ENCODE measurements at places on chromosomes 3 and 15. TPM values are rescaled to one million over a fixed set of nuclear protein-coding genes. Genes with fewer than 3 reads are reported as not detected.

DNA sequence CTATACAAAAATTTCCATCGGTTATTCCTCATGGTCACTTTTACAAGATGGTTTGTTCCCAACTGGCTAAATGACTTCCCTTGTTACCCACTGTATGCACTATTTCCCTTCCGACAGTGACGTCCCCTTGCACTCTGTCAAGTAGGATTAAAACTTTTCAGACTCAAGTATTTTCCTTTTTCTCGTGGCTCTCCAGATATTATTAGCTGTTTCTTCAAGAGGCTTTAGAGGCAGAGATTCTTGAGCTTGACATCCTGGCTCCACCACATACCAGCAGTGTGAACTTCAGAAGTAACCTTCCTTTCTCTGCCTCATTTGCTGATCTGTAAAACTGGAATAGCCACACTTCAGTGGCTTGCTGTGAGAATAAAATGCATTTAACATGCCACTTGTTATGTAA is 14.0 kb downstream of the CSNK1G1 start:
- DNase-seq, result no peak

DNA sequence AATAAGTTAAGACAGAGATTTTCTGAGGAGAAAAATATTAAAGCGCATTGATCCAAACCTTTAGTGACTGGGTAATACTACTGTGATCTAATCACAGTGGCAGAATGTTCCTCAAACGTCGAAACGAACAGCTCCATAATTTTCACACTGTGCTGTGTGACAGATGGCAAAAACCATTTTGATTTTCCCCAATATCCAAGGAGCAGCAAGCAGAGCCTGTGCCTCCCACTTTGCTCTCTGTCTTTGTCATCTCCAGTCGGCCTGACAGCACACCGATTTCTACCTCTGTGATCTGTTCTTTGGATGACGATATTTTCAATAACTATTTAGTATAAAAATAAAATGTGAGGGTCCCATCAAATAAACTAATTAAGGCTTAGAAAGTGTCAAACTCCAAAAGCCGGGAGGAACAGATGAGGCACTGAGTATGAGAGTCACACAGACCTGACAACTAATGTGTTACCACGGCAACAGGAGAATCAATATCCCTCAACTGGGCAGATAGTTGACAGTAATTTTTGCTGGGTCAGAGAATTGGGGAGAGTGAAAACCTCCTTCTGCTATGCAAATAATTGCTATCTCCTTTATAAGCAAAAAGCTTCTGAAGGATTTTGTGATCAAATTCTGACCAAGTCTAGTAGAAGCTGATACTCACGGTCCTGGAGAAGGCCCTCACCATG is 489.1 kb upstream of the CFAP20DC start:
- no peak for DNase-seq

DNA sequence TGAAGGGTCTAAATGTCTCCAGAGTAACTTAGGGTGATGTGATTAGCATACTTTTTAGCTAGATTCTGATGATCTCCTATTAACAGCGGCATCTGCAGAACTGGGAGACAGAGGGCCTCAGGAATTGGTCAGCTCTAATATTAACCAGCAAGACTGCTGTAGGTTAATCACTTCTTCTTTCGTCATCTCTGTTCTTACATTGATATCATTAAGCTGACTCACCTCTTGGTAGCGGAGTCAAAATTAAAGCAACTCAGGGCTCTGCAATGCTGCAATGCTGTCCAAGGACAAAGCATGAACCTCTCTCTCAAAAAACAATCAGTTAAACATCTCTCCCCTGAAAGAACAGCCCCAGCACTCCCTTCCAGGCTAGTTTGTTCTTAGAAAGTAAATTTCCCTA is 57.5 kb upstream of the TRA2B start:
- DNase-seq, result no peak

DNA sequence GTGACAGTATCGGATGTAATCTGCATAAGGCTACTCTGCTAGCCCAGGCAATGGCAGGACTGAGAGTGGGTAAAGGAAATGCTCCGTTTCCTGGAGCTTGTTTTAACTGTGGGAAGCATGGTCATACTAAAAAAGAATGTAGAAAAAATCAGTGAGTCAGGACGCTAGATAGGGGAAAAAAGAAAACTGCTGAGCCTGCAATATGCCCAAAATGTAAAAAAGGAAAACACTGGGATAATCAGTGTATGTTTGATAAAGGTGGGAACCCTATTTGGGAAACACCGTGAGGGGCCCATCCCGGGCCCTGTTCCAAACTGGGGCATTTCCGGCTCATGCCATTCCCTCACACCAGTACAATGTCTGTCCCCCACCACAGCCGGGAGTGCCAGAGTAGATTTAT is 775.8 kb downstream of the ZPLD1 start:
- no peak for DNase-seq

JAGN1 gene
- 25.2 TPM for total RNA-seq

DNA sequence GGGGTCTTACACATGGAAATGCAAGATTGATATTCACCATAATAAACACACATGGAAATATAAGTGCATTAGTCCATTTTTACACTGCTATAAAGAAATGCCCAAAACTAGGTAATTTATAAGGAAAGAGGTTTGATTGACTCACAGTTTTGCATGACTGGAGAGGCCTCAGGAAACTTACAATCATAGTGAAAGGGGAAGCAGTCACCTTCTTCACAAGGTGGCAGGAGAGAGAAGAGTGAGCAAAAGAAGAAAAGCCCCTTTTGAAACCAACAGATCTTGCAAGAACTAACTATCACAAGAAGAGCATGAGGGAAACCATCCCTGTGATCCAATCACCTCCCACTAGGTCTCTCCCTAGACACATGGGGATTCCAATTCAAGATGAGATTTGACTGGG is 111.7 kb upstream of the TP63 start:
- no peak for DNase-seq

CASR gene
- 0.89 TPM for total RNA-seq

DNA sequence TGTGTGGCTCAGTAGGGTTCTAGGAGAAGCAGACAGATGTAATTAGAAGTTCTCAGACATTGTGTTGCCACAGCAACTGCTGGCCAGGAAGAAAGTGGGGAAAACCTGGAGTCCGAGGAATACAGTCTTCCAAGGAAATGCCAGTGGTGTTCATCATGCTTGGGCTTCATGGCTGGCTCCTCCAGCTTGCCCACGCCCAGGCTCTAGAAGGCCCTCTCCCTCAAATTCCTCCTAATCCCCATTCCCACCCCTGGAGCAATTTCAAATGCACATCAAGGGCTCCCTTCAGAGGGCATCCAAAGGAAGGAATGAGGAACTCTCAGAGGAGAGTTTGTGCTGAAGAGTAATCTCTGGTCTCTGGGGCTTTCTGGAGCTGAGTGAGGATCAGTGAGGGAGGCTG is 21.9 kb downstream of the FSTL1 start:
- DNase-seq, result no peak

GRAMD2A gene
- 1.8 TPM for total RNA-seq

GBE1 gene
- total RNA-seq, result 21.2 TPM

- no peak for DNase-seq
These were observed 392.2 kb upstream of the CFAP20DC start for GRCh38 chr3:59442046-59442445.

DNA sequence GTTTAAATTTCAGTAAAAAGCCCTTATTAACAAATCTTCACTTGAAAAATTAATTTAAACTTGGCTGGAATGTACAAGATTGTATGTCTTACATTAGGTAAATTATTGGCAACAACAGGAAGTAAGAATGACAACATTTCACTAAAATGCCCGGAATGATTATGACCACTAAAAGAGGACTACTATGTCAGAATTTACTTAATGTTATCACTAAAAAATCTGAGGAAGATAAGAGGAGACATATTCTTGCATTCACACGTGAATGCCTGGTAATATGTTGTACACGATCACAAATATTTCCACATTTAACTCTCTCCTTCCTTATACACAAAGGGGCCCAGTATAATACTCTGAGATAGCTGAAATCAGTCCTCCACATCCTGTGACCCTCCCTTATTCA is 29.7 kb downstream of the VGLL3 start:
- no peak for DNase-seq

GRCh38 chr3:118813472-118813871 is 221.2 kb downstream of the IGSF11 start:
- no peak for DNase-seq

- DNase-seq, result no peak
These were observed 457.8 kb upstream of the UBE2E2 start for GRCh38 chr3:22745321-22745720.

DNA sequence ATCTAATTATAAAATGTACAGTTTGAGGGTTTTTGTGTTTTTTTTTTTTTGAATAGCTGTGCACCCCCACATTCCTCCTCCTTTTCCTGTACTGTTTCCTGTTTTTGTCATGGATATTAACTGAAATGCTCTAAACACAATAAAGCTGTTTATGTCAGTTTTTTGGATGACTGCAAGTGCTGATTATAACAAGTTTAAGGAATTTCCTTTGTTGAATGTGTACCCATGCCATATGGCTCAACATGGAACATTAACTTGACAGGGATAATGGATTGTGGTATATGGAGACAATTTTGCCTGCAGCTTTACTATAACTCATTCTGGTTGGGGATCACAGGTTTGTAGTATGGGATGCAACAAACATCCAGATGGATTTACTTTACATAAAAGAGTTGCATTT is 216.4 kb downstream of the TCF12 start:
- DNase-seq, result peak; percentile 80

DNA sequence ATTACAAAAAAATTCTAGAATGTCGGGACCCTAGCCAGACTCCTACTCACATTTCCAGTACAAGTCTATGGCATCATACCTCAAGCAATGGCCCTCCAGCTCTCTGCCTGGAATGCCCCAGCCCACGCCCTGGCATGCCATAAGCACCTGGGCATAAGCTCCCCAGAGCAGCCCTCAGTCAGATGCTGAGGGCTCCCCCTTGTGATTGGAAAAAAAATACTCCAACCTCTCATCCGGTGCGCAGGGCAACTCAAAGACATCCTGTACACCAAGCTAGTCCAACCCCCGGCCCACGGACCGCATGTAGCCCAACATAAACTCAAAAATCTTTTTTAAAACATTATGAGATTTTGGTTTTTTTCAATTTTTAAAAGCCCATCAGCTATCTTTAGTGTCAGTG is 115.4 kb downstream of the NEK10 start:
- no peak for DNase-seq

DNA sequence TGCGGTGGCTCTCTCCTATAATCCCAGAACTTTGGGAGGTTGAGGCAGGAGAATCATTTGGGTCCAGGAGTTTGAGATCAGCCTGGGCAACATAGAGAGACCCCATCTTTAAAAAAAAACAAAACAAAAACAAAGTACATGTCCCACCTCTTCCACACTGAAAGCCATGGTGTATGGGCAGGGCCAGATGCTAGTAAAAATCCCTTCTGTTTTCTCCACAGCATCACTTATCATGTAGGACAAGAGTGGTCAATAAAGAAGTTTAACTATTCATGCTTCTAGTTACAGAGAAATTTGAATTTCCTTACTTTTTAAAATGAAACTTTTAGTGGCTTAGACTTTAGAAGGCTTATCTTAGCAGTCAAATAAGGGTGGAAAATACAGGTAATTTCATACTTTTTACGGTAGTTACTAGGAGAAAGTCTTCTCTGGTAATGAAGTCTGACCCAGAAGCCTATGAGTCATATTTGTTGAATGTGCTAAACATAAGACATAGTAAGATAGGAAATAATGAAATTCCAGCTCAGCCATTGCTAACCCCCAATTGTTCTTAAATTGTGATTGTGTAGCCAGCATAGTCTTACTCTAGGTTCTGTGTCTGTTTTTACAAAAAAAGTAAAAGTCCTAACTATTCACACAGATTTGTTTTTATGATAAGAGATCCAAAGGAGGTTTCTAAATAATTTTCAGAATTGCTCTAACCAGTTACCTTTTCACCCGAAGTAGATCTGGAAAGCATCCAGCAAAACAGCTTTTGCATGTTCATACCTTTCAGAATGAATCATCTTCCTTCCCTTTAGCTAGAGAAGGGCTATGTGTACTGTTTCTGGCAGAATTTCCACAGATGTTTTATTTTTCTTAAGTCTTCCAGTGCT is 16.4 kb upstream of the ZNF609 start:
- no peak for DNase-seq

- no peak for DNase-seq
These were observed 7.7 kb downstream of the SLC6A6 start for GRCh38 chr3:14410106-14410502.

MST1 gene
- total RNA-seq, result 10.7 TPM

DNA sequence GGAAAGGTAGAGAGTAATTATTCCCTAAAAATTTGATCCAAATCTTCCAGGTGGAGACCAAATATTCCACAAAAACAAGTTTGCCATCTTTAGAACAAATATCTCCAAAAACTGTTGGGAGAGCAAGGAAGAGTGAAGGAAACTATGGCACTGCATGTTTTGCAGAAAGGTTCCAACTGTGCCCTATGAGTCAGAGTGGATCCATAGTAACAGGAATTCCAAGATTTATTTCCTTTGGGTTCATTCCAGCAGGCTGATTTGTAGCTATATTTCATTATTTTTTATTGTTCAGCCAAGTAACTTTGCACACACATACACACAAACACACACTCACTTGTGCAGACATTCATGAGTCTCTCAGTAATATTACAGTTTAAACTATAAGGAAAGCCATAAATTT is 459.7 kb upstream of the EPHA6 start:
- DNase-seq, result no peak

FANCD2OS gene
- total RNA-seq, result not detected

- DNase-seq, result no peak
These were observed 34.9 kb downstream of the LINS1 start for GRCh38 chr15:100566850-100567628.

- DNase-seq, result peak; percentile 97
These were observed 78.2 kb downstream of the CCNL1 start for GRCh38 chr3:157081626-157082210.

DNA sequence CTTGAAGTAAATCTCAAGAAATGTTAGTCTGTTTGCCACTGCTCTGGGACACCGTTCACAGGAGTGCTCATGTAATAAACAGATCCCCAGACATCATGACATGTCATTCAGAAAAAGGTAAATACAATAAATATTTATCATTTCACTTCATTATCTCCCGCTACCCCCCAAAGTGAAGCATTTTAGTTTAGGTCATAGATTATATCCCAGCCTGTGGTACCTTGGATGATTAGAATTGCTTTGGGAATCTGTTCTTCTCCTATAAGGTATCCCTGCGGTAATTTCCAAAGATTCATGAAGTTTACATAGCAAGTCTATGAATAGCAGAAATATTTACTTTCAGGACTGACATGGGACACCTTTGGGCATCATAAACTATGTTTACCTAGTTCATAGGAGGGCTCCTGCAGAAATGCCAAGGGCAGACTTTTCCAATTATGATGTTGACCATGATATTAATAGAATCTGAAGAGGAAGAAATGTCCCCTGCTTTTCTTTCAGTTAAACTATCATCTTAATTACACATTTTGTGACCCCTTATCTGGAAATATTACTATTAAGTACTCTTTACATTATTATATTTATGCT is 268.0 kb downstream of the NAALADL2 start:
- DNase-seq, result no peak

PLA2G4F gene
- 0.11 TPM for total RNA-seq

DNA sequence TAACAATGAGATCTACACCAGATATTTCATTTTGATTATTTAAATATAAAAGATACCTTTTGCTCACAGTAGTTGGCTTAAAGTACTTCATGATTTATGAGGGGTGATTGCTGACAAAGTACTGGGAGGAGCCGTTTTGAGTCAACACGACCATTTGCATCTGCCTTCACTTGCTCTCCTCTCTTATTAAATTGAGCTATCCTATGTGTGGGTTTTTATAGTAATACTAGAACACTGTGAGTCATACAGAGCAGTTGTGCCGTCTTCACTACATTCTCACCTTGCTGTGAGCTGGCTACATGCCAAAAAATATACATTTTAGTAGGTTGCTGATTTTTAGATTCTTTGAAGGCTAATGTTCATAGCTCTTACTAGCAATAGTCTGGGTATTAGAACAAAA is 161.2 kb downstream of the ALCAM start:
- no peak for DNase-seq

MST1R gene
- 0.88 TPM for total RNA-seq

GRCh38 chr3:32866533-32866932 is 48.7 kb downstream of the TRIM71 start:
- no peak for DNase-seq

Data from spinal cord (tissue), 10 donors.